ENCODE measurements at places on chromosomes 4 and X.

GRCh38 chr4:113236916-113237315 is 187.5 kb downstream of the ANK2 start:
- DNase-seq = no peak

DNA sequence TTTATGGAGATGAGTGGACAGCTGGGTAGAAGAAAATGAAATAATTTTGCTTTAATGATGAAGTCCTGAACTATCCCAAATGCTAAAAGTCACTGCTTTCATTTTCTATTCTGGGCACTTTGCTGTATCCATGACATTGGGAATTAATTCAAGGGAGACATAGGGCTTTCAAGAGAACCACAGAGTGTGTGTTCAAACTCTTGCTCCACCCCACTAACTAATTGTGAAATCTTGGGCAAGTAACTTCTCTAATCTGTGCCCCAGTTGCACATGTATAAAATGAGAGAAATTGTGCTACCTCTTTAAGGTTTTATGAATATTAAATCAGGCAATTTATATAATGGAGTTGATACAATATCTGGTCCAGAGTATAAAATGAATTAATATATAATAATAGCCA is 1422.0 kb downstream of the ADGRL3 start:
- no peak for DNase-seq

DNA sequence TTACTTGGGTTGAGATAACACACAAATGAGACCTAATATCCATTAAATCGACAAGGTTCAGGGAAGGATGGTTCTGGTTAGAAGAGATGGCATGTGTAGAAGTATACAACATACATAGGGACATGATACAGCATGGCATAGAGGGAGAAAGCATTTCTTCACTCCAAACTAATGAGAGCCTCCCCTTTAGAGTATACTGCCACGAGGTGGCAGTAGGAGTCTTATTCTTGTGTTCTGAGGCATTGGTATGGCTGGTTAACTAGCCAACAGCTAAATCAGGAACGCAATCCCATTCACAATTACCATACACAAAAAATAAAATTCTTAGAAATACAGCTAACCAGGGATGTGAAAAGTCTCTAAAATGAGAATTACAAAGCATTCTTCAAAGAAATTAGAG is 29.1 kb upstream of the TRO start:
- DNase-seq = peak; percentile 13

- DNase-seq = peak; percentile 26
Observed at GRCh38 chrX:153554519-153555167, 37.2 kb downstream of the ATP2B3 start.

- no peak for DNase-seq
Observed at GRCh38 chrX:68751372-68751771, 77.4 kb upstream of the EFNB1 start.

GRCh38 chr4:60724623-60725022 is 475.5 kb upstream of the ADGRL3 start:
- no peak for DNase-seq

DNA sequence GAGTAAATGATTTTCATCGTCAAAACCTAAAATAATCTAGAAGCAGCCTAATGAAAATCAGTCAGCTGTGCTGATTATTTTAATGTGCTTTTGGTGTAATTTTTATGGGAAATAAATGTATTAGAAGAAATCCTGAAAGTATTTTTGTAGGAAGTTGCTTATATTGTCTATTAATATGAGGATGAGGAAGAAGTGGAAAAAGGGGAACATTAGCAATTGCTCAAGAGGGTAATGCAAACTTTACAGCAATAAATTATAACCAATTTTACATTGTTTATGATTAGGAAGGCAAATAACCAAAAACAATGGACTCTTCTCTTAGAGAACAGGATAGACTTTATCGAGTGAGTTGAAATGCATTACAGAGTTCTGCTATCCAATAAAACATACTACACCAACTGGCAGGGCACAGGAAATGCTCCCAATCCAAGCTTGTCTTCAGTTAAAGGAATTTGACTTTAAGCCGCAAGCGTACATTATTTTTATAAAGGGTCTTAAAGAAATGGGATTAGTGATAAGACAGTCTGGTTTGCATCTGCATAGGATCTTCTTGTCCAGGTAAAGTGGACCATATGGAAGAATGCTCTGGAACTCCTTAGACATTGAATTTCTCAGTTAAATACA is 374.8 kb downstream of the PDGFC start:
- no peak for DNase-seq

GRCh38 chrX:110322603-110323002 is 4.7 kb upstream of the AMMECR1 start:
- DNase-seq = peak; percentile 63

DNA sequence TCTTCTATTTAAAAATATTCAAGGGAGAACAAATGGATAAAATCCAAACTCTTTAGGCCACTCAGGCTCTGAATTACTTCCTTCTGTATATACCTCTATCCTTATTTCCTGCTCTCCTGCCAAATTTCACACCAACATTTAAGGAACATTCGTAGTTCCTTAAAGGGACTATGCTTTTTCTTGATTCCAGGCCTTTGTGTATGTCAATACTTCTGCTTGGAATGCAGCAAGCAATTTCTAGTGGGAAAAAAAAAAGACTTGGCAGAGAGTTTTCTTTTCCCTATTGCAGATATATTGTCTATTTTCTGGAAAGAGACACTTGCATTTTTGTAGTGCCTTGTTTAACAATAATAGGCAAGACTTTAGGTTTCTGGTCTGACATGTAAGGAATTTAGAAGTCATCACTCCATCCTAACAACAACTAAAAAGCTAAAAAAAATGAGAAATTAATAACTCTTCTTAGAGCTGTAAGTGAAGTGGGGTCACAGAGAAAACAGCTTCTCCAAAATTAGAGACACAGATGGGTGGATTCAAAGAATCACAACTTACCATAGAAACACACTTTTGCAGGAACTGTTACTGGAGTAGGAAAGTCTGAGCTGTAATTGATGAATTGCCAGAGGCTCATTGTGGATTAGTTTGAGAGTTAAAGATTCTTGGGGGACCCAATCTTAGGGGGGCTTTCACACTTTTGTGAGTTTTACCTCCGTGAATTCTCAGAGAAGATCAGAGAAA is 2.1 kb upstream of the ADH5 start:
- DNase-seq = no peak

- no peak for DNase-seq
Observed at GRCh38 chr4:183966371-183966770, 61.3 kb downstream of the STOX2 start.

- DNase-seq = no peak
Observed at GRCh38 chr4:84492290-84492689, 6.8 kb downstream of the NKX6-1 start.

- no peak for DNase-seq
Observed at GRCh38 chr4:137370679-137371078, 161.6 kb downstream of the PCDH18 start.

DNA sequence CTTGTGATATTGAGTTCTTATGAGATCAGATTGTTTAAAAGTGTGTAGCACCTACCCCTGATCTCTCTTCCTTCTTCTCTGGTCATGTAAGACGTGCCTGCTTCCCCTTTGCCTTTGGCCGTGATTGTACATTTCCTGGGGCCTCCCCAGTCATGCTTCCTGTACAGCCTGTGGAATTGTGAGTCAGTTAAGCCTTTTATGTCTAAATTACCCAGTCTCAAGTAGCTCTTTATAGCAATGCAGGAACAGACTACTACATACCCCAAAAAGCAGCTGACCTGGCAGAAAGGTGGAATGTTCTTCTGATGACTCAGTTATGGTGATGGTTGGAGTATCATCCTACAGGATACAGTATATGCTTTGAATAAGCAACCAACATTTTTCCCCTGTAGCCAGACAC is 11.4 kb upstream of the MCUB start:
- no peak for DNase-seq

- DNase-seq = no peak
Observed at GRCh38 chrX:76253432-76253831, 80.6 kb downstream of the PBDC1 start.

GRCh38 chr4:7540206-7540605 is 105.5 kb upstream of the PSAPL1 start:
- no peak for DNase-seq

DNA sequence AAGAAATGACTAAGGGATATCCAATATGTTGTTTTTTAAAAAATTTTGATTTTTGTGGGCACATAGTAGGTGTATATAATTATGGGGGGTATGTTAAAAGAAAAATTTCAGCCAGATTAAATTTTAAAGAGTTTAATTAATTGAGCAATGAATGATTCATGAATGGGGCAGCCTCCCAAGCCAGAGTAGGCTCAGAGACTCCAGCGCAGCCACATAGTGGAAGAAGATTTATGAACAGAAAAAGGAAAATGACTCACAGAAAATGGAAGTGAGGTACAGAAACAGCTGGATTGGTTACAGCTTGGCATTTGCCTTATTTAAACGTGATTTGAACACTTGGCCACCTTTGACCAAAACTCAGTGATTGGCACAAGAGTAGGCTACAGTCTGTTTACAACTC is 91.7 kb downstream of the SPATA18 start:
- no peak for DNase-seq

DNA sequence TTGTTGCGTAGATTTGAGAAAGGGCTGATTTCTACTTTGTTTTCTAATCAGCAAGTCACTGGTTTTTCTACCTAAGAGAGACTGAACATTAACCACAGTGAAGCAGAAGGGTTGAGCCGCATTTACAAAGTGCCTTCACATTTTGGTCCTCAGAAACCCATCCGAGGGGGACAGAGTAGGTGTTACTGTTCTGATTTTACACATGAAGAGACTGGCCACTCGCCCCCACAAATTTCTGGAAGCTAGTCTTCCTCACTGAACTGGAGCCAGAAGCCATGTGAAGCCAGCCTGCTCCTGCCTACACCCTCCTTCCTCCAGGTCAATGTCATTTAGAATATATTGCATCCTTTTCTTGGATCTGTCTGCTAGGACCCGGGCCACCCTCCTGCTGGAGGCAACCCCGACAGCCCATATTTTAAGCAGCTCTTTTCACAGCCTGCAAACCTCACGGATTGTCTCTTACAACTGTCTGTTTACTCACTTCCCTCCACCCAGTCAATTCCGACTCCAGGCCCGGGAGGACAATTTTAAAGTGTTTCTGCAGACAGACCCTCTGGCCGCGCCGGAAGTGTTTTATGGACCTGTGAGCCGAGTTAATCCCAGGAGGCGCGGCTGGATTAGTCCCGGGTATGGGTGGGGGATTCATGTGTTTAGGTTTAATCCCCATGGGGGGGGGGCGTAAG is 73.2 kb upstream of the BCOR start:
- no peak for DNase-seq

- DNase-seq = no peak
Observed at GRCh38 chrX:13470685-13470977, 98.8 kb upstream of the EGFL6 start.

- no peak for DNase-seq
Observed at GRCh38 chr4:184648054-184648312, 1.3 kb downstream of the CASP3 start.

DNA sequence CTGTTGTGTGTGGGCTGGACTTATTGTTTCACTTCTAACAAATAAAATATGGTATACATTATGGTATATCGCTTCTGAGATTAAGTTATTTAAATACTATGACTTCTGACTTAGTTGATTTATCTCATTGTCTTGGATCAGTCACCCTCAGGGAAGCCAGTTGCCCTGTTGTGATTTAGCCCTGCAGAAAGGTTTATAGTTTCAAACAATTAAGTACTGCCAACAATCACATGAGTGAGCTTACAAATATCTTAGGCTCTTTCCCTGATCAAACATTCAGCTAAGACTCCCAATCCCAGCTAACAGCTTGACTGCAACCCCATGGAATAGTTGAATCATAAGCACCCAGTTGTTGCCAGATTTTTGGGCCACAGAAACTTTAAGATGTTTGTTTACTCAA is 85.4 kb downstream of the MAGEC1 start:
- no peak for DNase-seq

GRCh38 chrX:32825009-32825408 is 386.3 kb downstream of the DMD start:
- DNase-seq = no peak

- no peak for DNase-seq
Observed at GRCh38 chr4:102817613-102818268, 9.6 kb downstream of the UBE2D3 start.

GRCh38 chr4:134702374-134702773 is 500.8 kb upstream of the PABPC4L start:
- DNase-seq = no peak

- peak; percentile 19 for DNase-seq
Observed at GRCh38 chr4:169566021-169566818, 46.2 kb downstream of the NEK1 start.

- DNase-seq = no peak
Observed at GRCh38 chr4:69726971-69727370, 33.4 kb downstream of the SULT1B1 start.

DNA sequence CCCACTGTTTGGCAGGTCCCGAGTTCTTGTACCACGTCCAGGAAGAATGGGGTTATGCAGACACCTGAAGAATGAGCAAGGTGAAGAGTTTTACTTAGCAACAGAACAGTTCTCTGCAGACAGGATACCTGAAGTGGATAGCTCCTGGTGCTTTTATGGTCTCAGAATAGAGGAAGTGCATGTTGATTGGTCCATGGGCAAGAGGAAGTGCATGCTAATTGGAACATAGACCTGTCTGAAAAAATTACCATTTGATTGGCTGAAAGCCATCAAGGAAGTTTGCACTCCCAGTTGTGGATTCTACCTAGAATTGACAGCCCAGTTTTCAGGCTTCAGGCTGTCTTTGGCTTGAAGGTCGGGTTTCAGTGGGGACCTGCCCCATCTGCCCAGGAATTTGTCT is 887.5 kb downstream of the FAT4 start:
- no peak for DNase-seq

- no peak for DNase-seq
Observed at GRCh38 chrX:65671966-65672365, 4.5 kb downstream of the MSN start.

- no peak for DNase-seq
Observed at GRCh38 chrX:70437921-70438665, 6.5 kb upstream of the DLG3 start.

- no peak for DNase-seq
Observed at GRCh38 chr4:119490335-119490734, 138.3 kb downstream of the PDE5A start.

DNA sequence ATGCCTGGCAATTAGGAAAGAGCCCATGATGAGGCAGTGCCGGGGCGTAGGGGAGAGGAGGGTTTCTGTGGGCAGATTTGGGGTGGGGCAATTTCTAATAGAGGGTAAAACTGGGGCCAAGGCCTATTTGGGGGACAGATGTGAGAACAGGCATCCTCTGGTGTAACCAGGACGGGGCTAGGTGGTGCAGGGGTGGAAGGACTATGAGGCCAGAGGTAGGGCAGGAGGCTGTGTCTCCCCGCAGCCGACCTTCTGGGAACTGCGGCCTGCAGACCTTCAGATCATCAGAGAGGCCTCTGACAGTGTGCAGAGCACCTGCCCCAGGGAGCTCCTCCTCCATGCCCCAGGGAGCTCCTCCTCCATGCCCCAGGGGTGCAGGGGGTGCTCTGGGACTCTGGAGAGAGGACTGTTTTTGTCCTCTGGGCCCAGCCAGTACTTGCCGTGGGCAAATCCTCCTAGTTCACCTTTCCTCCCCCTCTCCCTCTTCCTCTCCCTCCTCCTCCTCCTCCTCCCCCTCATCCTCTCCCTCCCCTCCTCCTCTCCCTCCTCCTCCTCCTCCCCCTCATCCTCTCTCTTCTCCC is 101.9 kb downstream of the SORCS2 start:
- DNase-seq = no peak

GRCh38 chrX:69107231-69107739 is 58.0 kb downstream of the PJA1 start:
- DNase-seq = no peak

- no peak for DNase-seq
Observed at GRCh38 chr4:98352396-98352795, 91.2 kb downstream of the RAP1GDS1 start.
